ENCODE measurements at places on chromosomes 7 and 10.

- DNase-seq = no peak
Measured at GRCh38 chr10:123459371-123460091, 206.6 kb upstream of the GPR26 start.

DNA sequence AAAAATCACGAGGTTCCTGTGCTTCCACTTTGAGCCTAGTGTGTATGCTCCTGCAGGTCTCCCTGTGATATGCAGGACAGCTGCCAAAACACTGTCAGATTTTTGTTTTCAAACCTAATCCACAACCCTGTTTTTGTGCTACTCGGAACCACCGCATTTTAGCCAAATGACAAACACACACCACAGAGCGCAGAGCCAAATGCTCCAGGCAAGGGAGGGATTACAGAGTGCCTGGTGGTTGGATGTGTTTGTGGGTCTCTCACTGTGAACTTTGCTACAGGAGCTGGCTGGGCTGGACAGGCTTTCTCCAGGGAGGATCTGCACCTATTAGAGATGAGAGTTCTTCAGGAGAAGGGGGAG lies 5.7 kb upstream of the RBM28 start:
- DNase-seq = no peak

DNA sequence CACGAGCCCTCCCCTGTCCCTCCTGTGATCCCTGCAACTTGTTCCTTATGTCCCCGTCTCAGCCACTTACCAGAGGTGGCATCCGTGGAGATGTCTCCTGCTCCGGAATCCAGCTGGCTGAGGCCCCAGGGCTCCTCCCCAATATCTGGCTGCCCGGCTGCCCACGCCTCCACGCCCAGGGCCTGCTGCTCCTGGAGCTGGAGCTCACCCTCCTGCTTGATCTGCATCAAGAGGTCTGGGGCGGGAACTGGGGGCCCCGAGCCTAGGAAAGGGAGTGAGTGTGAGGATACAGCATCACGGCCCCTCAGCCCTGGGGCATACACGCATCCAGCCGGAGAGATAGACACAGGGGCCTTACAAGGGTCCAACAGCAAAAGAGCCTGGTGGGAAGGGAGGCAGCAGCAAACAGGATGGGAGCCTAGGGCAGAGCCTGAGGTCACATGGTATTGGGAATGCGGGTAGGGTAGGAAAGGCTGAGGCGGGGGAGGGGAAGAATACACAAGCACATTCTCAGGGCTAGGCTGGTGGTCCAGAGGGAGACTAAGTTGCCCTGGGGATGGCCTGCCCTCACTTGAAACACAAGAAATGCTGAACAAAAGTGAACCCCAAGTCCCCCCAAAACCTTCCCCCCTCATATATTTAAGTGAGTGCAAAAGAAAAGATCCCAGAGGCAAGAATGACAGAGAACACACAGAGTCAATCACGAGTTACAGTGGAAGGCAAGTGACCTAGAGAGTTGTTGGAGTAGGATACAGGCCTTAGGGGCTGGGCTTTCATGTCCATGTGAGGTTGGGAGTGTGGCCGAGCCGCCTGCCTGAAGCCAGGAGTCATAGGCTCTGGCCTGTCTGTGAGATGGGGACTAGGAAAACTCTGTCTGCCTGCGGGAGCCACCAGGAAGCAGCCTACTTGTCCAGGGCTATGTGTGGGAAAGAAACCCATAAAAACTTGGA lies 16.9 kb upstream of the ZNF777 start:
- DNase-seq = no peak

DNA sequence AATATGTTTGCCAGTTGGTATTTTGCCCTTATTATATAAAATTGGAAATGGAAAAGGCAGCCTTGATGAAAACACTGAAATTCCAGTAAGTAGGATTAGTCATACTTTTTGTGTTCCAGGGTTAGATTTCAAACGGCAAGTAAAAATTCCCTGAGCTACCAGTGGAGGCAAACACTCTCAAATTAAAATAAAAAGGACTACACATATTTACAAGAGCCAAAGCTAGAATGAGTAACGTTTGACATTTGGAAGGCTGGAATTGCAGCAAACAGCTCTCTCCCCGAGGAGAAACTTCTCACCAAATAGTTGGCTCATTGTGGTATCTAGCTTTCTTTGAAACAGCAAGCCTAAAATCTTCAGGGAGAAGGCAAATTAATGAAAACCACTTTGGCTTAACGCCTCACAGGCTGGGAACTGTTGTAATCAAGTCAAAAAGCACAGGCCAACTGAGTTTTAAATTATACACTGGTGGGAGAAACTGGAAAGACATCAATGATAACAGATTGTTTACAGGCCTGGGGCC lies 288.4 kb downstream of the SNX13 start:
- no peak for DNase-seq

DNA sequence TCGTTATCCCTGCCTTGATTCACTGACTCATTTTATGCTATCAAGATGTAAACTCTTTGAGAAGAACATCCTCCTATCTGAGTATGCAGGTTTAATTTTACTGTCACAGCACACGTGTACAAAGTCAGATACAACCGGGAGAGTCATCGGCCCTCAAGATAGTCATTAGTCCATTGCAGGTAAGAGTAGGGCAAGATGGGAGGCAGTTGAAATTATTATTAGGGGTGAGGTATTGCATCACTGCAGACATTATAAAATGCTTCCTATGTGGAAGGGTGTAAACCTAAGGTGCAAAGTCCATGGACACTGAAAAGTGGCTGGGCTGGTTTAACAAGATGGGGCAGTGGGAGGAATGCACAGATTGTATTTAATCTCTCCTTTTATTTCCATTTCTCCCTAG lies 113.7 kb downstream of the ARL4A start:
- DNase-seq = no peak

GRCh38 chr10:103747193-103747865 lies 108.0 kb downstream of the SH3PXD2A start:
- DNase-seq = no peak

DNA sequence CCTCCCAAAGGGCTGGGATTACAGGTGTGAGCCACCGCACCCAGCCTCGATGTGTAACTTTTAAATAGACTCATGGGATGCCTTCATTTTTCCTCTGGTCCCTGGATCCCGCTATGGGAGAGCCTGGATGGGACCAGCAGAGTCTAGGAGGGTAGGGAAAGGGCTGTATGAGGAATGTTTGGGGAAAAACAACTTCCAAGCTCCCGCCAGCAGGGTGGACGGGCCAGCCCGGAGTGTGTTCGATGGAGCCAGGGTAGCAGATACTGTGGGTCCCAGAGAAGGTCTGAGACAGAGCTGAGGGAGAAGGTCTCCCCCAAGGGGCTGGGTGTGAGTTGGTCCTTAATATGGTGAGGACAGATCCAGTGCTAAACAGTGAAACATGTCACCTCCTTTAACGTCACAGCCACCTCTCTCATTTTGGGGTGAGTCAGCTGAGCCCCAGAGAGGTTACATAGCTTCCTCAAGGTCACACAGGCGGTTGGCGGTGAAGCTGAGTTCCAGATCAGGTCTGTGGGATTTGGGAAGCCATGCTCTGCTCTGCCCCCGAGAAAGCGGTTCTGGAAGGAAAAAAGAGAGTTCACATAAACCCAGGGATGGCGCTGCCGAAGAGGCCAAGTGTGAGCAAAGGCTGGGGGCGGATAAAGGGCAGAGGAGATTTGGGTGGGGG lies 66.4 kb downstream of the MYL10 start:
- no peak for DNase-seq

GRCh38 chr7:45699015-45699309 lies 124.8 kb downstream of the ADCY1 start:
- DNase-seq = no peak

DNA sequence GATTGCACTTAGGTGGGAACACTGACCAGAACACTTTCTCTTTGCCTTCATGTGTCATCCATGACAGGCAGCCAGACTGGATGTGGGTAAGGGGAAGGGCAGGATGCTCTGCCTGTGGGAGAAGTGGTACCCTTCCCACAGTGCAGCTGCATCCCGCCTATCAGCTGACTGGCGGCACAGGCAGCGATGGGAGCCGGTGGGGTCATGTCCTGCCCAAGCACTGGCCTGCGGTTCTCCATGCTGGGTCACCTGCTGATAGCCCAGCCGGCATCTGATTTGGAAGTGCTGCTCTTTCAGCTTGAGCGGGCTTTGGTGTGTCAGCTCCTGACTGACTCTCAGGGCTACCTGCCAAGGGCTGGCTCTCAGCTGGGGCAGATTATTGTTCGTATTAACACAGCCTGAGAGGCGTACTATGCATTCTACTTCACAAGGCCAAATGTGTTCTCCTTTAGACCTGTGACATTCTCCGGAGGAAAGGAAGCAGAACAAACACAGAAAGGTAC lies 105.2 kb upstream of the PDLIM1 start:
- DNase-seq = no peak

GRCh38 chr7:45267262-45267661 lies 109.7 kb downstream of the RAMP3 start:
- DNase-seq = no peak

GRCh38 chr7:57646901-57647246 lies 196.9 kb downstream of the ZNF716 start:
- no peak for DNase-seq

- DNase-seq = no peak
Measured at GRCh38 chr7:57867884-57868701, 418.1 kb downstream of the ZNF716 start.

DNA sequence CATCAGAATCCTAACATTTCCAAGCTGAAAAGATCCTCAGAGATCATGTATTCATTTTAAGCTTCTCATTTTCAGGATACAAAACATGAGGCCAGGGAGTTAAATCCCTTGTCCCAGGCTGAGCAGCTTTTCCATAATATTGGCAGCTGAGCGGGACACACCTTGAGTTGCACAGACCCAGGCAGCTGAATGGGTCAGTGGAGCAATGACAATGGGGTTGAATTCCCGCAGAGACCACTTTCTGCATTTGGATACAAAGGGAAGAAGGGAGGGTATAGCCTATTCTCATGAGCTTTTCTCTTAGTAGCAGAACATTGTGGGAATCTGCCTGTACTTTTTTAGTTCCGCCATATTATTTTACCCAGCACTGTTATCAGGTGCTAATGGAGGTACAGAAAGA lies 49.5 kb downstream of the PRR15 start:
- no peak for DNase-seq

DNA sequence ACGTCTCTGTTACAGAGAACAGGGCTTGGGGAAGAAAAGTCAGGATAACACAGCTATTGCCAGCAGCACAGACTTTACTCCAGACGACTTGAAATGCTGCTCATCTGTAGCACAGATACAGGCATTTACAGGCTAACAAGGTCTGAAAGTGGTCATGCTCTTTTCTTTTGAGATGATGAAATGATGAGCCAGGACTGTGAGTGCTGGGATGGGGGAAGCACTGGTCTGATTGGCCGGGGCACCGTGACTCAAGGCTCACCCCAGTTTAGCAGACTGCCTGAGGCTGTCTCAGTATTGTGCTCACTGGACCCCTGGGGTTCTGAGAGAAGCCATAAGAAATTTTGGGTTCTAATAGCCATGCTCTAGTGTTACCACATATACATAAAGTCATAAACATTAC lies 12.4 kb downstream of the SMKR1 start:
- DNase-seq = no peak

DNA sequence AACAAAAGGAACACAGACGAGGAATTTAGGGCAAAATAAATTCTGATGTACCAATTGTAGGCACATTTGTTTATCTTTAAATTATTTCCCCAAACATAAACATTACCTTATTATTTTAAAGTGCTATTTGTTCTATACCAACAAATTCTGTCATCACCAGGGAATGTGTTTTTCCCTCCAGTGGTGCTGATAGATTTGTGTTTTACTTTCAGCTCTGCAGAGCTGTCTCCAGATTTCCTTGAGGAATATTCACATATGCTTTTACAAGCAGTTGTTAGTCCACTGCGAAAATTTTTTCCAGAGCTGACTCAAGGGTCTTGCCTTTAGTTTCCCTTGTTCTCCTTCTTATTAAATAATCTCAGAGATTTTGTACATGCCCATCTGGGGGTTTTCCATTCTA lies 362.8 kb downstream of the PHF14 start:
- no peak for DNase-seq

GRCh38 chr7:34991938-34992840 lies 45.1 kb downstream of the DPY19L1 start:
- DNase-seq = no peak

DNA sequence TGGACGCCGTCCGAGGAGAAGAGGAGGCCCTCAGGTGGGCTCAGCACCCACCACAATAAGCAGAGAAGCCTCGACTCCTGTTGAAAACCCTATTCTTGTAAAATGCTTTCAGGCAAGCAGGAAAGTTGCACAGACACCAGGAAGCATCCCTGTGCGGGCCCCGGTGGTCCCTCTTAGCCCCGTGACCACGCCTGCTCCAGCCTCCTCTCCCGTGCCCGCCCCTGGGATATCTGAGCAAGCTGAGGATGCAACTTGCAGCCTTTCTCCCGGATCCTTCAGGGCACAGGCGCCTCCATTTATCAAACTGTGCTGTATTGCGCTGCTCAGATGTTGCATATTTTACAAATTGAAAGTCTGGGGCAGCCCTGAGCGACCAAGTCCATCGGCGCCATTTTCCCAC lies 72.7 kb downstream of the CFAP46 start:
- DNase-seq = no peak

DNA sequence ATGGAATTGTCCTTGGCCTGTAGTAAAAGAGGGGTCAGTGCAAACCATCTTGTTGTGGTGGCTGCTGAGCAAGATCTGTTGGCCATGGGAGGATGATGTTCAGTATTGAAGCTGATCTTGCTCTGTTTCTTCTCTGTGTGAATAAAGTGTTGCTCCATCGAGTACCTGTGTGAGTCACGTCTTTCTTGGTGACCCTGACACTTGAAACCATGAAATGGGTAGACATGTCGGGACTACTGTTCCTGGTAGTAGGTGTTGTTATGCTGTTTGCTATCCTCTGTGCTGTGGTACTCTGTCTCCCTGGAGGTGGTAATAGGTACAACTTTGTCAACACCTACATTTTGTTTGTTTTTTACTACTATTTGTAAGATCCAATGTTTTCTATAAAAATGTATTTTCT lies 330.6 kb downstream of the MDFIC start:
- no peak for DNase-seq

DNA sequence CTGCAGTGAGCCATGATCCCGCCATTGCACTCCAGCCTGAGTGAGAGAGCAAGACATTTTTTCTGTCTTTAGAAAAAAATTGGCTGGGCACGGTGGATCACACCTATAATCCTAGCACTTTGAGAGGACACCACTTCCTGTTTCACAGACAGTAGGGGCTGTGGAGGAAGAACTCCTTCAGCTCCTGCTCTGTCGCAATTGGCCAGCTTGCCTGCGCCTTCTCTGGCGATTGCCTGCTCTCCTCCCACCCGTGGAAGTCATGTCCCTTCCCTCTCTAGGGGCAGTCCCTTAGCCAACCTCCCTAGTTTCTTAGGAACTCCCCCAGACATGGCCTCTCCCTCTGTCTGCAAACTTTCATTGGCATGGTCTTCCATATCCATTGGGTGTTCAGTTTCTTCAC lies 8.7 kb downstream of the PDSS1 start:
- DNase-seq = no peak

GRCh38 chr10:61662794-61663259 lies at the start of gene CABCOCO1:
CABCOCO1 (plus strand) TSS chr10:61662929; CDS start chr10:61662973, 44 bp downstream.
- no peak for DNase-seq

All from glomerular endothelial cell (primary cell).